ENCODE measurements at places on chromosomes 11 and 22.

GRCh38 chr11:102833731-102834130 is 9.7 kb downstream of the MMP3 start:
- DNase-seq = no peak

- no peak for DNase-seq
Observed at GRCh38 chr22:46515208-46516111, 22.0 kb downstream of the CELSR1 start.

DNA sequence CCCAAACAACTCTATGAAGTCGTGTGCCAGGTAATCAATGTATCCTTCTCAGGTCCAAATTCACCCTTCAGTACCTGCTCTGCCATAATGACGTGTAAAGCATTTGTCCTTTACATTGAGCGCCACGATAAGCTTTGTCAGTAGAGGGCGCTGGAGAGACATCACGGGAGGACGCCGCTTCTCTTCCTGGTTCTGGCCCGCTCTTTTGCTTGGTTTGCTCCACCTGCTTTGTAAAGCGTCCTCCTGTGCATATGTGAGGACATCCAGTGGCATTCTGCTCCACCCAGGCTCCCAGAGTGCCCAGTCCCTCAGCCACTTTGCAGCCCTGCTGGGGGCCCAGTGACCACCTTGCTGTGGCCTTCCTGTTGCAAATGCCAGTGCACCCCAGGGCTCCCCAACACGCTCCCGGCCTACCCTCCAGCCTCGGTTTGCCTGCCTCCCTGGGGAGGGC is 61.1 kb downstream of the WT1 start:
- DNase-seq = no peak

DNA sequence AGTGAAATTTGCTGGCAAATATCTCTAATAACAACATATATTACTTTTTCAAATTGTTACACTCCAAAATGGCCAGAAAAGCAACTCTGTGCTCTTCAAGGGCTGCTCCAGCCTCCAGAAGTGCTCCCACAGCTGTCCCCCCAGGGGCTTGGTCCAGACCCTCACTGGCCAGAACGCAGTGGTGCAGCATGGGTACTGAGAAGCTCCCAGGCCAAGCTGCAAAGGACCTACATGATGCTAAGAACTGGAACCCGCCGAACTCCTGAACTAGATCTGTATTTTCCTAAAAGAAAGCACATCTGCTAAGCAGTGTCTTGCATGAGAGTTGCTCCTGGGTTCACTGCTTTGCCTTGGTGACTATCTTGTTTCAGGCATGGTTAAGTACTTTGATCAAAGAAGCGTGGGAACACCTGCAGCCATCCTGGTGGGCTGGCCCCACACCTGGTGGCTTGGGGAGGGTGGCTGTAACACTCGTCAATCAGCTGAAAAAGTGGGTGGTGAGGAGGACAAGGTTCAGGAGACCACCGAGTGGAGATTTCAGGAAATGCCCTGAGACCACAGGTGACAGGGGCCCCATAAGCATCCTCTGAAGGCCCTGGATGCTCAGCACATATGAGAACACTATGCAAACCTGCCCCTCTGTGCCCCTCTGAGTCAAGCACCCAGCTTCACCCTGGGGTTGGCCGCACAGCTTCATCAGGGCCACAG is 72.7 kb upstream of the PITPNB start:
- DNase-seq = no peak

- DNase-seq = no peak
Observed at GRCh38 chr11:131544591-131544990, 174.2 kb downstream of the NTM start.

DNA sequence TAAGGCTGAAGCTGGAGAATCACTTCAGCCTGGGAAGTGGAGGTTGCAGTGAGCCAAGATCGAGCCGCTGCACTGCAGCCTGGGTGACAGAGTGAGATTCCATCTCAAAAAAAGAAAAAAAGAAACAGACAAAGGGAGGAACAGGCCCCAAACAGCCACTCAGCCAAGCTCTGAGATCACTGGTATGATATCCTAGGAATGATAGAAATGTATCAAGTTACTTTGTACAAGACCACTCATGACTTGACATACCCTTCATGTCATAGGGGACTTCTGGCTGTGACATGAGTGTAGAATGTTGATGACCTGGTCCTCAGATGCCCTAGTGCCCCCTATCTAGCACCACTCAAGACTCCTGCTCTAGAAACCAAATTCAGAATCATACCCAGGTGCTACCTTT is 216.5 kb downstream of the NAV2 start:
- DNase-seq = no peak

GRCh38 chr22:37804352-37804880 is 3.3 kb upstream of the GCAT start:
- DNase-seq = no peak

GRCh38 chr11:88815505-88815904 is 250.3 kb downstream of the GRM5 start:
- no peak for DNase-seq

DNA sequence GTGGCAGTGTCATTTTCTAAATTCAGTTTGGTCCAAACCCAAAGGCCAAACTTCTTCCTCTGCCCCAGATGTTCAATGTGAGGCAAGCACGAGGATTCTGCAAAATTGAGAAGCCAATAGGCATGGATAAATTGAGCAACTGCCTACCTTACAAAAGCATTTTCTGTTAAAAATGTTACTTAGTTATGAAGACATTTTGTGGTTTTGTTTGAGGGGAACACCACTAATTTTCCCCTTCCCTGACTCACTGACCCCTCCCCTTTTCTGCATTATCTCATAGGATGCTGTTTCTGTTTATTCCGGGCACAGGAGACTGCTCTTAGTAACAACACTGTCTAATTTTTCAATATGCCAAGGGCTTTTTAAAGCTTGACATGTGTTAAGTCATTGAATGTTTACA is 462.8 kb downstream of the INSC start:
- no peak for DNase-seq

DNA sequence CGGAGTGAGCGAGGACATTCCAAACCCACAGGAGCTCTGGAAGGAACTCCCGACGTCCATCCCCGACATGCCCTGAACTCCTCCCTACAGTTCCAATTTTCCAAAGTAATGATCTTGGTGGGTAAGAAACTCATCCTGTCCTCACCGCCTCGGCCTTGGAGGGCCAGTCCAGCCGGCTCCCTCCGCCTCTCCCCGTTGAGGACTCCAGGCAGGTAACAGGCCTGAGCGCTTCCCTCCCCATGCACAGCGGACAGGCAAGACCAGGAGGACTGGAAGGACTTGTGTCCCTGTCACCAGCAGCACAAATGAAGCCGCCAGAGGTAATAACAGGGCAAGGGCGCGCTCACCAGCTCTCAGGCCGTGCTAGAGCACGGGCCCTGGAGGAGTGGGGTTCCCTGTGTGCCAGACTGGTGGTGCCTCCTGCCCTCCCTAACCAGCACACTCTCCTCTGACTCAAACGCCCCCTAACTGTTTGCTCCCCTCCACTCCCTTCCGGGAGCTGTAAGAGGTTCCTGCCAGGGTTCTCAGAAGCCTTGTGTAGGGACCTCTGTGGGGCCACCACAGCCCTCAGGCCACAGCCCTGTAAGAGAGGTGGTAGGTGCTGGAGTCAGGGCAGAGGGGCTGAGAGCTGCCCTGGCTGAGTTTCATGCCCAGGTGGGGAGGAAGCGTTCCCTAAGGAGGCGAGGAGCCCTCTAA is 17.1 kb downstream of the OVOL1 start:
- DNase-seq = no peak

DNA sequence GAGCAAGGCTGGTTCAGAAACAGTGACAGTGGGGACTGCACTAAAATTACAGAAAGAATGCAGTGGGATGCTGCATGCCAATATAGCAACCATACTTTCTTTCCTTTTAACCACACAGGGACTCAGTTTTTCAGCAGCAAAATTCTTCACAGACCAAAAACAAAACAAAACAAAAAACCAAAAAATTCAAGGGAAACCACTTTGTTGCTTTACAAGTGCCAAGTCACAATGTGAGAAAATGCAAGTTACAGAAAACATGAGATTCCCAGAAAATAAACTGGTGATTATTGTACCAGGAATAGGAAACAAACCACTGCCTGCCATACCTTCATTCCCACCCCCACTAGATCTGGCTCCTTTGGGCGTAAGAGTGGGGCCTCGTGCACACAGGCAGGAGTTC is 52.6 kb downstream of the TENM4 start:
- DNase-seq = peak; percentile 76

DNA sequence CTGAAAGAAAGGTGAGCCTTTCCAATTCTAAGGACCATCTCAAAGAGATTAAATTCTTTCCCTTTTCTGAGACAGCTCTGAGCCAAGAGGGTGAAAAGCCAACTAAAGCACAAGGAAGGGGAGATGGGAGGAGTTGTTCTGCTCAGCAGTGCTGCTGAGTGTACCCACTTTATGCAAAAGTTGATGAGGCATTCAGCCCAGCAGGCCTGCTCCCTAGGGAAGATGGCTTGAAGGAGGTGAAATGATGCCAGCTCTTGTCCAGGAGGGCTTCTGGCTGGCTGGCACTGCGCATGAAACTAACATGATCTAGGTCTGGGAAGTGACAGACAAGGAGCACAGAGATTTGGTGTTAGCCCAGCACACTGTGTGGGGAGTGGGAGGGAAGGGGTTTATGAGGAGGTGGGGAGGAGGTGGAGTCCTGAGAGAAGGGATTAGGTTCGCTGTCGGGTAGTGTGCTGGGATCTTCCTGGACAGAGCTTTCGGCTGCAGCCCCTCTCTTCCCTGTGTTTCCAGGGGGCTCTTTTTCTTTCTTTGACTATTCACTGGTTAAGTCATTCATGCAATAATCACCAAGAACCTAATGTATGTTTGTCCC is 225.5 kb upstream of the NARS2 start:
- DNase-seq = no peak

DNA sequence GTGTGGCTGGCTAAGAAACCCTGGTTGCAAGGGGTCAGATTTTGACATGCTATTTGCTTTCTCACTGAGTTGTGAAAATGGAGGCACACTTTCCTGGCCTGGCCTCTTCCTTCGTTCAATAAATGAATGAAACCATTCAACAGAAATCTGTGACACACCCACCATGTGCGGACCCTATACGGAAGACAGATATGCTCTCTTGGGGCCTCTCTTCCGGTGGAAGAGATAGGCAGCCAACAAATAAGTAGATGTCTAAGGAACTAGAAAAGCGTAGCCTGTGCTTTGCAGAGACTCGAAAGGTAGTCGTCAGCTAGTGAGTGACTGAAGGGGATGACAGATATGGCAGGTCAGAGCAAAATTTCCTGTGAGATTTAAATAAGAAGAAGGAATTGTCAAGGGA is 5.3 kb downstream of the KCNQ1OT1 start:
- no peak for DNase-seq

GRCh38 chr11:21177379-21177778 is 508.0 kb downstream of the NELL1 start:
- no peak for DNase-seq

GRCh38 chr22:22099833-22100812 is 117.5 kb upstream of the TOP3B start:
- DNase-seq = no peak

- DNase-seq = no peak
Observed at GRCh38 chr11:33735271-33736147, 714 bp downstream of the CD59 start.

- DNase-seq = no peak
Observed at GRCh38 chr11:73028611-73029010, 113.5 kb downstream of the FCHSD2 start.

- no peak for DNase-seq
Observed at GRCh38 chr11:65223011-65223410, 38.8 kb upstream of the POLA2 start.

- DNase-seq = no peak
Observed at GRCh38 chr22:49468487-49469198, 359.0 kb downstream of the BRD1 start.

GRCh38 chr11:6992457-6993417 is 27.4 kb downstream of the ZNF214 start:
- peak; percentile 69 for DNase-seq

DNA sequence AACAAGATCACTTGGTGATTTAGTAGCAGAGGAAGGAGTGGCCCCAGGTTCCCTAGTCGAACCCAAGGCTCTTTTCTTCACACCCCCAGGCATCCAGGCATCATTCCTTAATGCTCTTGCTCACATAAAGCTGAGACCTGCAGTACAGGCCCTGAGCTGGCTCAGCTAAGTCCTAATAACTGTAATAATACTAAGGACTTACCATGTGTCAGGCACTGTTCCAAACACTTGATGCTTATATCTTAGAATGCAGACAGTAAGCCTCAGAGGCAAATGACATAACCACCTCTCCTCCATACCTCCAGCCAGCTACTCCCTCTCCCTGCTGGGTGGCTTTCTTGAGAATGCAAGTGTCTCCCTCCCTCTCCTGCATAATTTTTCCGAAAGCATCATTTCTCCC is 33.2 kb downstream of the ANKK1 start:
- no peak for DNase-seq

DNA sequence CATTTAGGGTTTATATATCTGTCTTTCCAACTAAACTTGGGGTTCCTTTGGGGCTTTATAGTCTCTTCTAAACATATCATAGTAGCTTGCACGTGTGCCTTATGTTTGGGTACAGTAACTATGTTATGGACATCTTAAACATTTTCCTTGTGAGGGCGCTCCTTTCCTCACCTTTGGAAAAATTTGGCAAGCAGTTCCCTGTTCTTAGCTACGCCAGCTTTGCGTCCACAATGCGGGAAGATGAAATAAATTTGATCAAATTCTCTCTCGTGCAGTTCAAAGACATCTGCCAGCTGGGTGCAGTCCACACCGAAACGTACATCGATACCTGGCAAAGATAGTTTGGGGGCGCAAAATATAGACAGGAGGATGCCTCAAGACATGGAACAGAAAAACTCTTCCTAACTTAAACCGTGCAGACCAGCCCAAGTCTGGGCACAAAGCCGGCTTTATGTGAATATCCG is 548 bp downstream of the FDXACB1 start:
- DNase-seq = no peak

- DNase-seq = no peak
Observed at GRCh38 chr11:115895594-115895993, 391.4 kb upstream of the CADM1 start.

GRCh38 chr11:19738124-19738523 is 25.5 kb downstream of the NAV2 start:
- DNase-seq = no peak

GRCh38 chr11:66026017-66026529 is at the start of gene CATSPER1:
TSS of gene CATSPER1 (minus strand) at chr11:66026479. CDS start at chr11:66026379, 100 bp downstream.
- no peak for DNase-seq

- no peak for DNase-seq
Observed at GRCh38 chr11:18618342-18619025, 15.7 kb downstream of the SPTY2D1 start.

DNA sequence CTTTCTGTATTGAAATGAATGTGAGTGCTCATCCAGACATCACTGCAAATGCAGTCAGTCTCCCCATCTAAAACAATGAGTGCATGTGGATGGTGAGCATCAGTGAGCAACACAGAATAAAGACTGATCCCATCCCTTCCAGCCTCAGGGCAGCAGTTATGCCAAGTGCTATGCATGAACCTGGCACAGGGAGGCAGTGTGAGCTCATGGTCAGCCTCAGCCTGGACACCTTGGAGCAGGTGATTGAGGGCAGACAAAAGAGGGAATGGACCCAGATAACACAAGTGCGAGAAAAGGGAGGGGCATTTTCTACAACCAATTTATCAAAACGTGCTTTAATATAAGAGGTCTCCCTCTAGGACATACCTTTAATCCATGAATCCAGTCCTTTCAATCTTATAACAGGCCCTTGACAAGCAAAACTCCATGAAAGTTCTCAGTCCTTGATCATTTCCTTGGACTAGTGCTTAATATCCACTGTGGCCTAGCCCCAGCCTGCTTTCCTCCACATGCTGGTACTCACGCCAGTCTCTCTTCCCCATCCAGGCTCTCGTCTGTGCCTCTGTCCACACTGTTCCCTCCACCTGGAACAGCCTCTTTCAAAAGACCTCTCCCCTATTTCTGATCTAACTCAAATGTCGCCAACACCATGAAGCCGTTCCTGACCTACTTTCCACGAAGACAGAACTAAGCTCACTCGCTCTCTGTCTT is 50.5 kb upstream of the LRRC55 start:
- DNase-seq = no peak

Measured in astrocyte of the cerebellum (primary cell).